ENCODE measurements at places on chromosomes 3 and 15.

DNA sequence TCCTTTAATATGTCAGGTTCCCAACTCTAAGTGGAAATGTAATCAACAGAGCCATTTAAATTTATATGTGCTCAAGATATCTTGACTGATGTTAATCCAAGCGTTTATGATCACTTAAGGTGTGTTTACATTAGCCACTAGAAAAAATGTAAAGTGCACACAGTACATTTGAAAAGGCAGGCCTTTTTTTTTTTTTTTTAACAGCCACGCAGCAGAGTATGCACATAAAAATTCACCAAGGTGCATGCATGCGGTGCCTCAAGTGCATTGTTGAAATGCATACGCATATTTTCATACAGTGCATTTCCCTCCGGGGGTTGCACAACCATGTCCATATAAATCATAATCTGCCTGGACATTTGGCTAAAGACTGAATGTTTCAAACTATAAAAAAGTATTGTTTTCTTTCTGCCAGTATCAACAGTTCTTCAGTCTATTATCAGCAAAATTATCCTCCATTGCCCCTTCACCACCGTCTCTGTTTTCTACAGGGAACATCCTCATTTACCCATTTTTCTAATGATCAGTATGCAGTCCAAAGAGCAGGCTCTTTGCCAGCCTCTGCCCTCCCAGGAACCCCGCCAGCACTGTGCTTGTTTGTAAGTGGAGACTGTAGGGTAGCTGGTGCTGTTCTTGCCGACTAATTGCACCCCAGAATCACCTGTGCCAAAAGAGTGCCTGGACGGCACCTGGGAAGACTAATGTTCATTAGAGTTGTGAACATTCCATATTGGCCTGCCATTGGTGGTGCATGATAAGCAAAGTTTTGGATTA, 611.2 kb upstream of the CFAP20DC start:
- DNase-seq = no peak

- DNase-seq = no peak
Measured at GRCh38 chr3:100871306-100871705, 121.9 kb downstream of the ABI3BP start.

DNA sequence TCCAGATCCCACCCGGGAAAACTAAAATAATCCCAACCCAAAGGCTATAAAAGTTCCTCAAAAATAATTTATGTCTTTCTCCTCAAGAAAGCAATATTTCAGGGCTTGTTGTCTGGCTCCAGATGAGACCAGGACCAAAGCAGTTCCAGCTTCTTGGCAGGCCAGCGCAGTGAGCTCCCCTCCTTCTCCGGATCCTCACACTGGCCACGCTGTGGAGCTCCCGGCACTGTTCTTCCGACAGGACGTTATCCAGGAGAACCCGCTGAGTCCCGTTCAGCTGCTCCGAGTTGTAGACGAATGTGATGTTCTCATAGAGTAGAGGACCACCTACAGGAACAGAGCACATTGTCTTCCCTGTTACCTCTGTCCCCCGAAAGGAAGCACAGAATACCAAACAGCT, 146.3 kb downstream of the P3H2 start:
- DNase-seq = no peak

DNA sequence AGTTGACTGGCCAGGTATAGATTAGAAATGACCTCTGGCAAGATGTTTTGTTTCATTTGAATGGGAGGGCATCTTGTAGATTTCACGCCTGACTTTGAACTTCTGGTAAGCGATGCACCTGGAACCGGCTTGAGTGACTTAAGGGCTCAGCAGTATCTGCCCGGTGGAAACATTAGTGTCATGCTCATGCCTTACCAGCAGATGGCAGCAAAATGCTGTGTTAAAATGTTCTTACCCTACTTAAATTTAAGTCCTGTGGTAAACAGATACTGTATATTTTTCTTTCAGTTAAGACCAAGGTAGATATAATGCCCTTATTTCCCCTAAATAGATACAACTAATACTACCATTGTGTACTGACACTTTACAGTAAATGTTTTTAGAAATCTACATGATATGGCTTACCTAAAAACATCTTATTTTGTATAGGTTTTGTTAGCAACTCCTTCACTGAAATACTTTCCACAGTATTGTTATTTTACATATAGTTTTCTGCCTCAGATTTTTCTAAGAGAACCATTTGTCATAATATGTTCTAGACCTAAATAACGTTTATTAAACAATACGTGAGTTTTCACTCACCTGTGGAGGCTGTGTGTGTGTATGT, 25.5 kb downstream of the ASB7 start:
- peak; percentile 68 for DNase-seq

DNA sequence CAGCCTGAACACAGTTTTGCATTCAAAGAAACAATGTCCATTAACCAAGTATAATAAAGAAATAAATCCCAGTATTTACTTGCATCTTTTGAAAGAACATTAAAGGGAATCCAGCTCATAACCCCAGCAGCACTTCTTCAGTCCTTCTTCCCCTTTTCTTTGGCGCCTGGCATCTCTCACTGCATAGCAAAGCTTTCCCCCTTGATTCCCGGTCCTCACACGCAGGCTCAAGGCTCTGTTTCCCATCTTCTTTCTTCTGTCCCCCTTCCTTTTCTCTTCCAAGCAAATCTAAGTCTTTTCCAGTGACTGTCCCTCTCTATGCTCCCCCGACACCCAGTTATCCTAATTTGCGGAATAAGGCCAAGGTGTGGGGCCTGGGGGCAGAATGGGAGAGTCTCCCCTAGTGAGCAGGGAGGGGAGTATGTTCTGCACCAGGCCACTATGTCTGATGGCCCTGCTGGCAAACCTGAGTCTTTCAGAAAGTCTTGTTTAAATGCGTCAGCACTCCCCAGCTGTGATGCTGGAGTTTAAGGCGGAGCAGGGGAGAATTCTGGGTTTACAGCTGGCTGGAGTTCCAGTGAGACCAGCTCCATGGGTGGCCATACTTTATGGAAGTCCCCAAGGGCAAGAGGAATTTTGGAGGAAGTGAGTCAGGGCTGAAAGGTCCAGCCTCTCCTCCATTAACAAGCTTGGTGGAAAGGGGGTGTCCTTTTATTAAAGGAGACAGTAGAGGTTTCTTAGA, 42.1 kb downstream of the GOLGA6A start:
- no peak for DNase-seq

DNA sequence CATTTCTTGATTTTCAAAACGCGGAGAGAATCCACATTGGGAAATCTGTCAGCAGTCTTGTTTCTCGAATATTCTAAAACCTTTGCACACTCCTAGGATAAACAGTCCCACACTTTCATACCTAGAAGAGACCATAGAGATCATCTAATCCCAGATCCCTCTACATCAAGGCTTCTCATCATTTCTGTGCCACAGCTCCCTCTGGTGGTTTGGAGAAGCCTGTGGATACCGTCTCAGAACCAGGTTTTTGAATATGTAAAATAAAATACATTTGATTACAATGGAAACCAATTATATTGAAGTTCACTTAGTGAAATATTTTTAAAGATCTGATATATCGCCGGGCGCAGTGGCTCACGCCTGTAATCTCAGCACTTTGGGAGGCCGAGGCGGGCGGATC, 211.9 kb upstream of the GOLGA6L4 start:
- DNase-seq = peak; percentile 43

- no peak for DNase-seq
Measured at GRCh38 chr3:37680401-37680800, 181.3 kb upstream of the CTDSPL start.

DNA sequence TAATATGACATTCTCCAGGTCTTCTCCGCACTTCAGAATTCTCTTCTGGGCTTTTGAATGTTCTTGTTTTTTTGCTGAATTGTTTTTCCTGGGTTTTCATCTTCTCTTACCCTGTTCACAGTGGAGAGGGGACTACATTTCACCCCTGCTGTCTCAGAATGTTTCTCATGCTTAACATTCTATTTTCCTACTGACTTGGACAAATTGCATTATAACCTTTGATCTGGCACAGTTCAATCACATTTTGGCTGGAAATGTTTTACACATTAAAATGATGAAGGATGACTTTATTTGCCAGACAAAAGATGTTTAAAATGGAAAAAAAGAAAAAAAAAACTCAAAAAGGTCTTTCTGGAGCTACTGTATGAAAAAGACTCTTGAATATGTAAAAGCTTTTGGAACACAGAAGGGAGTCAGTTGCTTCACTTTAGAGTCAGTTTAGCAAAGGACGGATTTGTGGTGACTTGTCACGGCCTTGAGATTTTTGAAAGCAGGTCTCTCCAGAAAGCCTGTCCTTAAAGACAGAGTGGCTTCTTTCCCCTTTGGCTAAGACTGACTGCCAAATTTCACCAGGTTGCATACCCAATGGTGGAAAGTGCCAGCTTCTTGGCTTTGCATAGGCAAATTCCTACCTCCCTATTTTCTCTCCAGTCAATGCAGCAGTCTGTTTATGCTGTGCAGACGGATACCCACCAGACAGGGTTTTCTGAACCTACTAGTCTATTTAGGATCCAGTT, 401.0 kb upstream of the TBL1XR1 start:
- DNase-seq = no peak

DNA sequence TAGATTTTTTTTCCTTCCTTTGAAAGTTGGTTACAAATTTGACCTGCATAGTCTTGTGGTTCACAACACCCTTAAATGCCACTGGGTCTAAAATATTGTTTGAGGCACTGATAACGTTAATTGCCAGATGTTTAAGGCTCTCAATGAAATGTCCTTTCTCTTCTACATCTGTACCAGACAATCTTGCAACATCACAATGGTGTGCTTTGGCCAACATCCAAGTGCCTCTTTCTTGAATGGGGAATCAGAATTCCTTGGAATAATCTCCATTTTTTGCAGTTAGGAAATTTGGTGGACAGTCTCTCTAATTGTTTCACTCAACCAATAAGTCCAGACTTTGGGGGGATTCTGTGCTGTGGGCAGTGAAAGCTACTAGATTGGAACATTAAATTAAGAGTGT, 26.0 kb upstream of the PEX5L start:
- DNase-seq = no peak

- no peak for DNase-seq
Measured at GRCh38 chr3:30524357-30525040, 81.9 kb upstream of the TGFBR2 start.

GRCh38 chr3:48695393-48695753, 9.7 kb upstream of the NCKIPSD start:
- no peak for DNase-seq

DNA sequence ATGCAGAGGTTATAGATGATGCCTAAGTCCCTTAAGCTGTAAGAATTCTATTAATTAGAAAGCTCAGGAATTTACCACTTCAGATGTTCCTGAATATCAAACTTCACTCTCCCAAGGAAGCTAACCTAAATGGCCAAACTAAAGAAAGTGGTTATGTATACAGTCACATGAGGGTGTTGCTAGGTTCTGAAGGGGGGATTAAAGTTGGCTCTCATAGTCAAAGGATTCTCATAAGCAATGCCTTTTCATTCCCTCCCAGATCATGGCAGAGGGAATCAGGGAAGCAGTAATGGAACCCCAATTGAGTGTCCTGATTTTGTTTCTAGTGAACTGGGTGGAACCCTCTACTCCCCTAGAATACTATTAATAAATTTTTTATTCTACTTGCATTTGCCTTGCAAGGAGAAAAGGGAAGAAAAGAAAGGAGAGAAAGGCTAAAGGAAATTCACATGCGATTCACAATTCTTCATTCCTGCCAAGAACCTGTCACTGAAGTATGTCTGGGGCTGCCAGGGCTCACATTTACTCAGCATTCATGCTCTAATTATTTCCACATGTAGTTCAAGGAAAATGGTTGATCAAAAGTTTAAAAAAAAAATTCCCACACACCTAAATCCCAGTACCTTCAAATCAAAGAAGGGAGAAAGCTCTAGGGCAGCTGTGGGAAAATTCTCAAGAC, 25.1 kb downstream of the FSTL1 start:
- DNase-seq = no peak

DNA sequence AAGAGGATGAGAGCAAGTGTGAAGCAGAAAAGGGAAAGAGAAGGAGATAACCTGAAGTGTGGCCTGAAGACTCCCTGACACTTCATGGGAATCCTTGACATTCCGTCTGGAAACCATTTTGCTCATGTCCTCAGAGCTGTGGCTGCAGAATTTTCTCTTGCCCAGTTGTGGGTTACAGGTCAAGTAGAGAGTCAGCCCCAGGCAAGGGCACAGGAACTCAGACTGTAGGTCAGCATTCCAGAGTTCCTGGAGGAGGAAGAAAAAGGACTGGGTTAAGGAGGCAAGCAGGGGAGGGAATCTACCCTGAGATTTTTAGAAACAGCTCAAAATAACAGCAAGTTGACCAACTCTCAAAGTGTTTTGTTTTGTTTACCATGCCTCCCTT, 4.1 kb upstream of the THSD4 start:
- DNase-seq = no peak

GRCh38 chr3:10824468-10824867, 8.4 kb downstream of the SLC6A11 start:
- no peak for DNase-seq

DNA sequence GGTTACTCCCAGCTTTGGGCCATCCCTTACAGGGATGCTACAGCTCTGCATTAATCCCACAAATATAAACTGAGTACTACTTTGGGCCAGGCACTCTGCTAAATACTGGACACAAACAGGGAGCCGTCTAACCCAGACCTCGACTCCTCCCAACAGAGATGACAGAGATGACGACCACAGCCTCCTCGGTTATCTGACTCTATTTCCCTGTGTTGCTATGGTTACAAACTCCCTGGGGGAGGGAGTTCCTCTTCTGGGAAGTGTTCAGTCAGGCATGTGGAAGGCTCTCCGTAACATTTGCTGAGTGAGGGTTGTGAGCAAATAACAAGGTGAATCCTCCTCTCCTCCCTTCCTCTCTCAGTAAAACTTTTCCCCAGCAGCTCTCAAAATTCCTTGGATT, 6.7 kb upstream of the CMTM7 start:
- no peak for DNase-seq

- no peak for DNase-seq
Measured at GRCh38 chr3:129973853-129974563, 512 bp upstream of the TRH start.

GRCh38 chr3:195040773-195041520, 230.0 kb downstream of the XXYLT1 start:
- DNase-seq = no peak

DNA sequence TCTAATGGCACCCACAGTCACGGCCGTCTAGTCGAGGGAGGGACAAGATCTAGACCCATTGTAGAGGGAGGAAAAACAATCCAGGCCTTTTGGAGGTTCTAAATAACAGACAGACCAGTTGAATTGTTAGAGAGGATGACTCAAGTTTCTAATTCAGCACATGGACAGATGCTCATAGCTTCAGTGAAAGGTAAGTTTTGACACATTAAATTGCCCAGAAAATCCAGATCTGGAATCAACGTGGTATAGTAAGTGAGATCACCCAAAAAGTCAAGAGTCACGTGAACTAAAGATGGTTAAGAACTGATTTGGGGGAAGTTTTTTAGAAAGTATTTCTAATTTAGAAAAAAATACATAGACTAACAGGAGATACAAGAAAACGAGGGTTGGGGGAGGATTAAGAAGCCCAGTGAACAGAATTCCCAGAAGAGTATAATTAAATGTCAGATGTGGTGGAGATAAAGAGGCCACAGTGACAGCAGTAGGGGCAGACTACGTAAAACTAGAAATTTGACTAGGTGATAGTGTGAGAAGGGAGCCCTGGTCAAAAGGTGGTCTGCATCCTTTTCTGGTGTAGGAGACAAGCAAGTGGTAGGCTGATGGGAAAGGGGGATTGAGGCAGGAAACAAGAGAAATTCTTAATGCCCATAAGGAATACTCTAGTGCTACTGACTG, 47.1 kb downstream of the CAPN7 start:
- no peak for DNase-seq

GRCh38 chr15:34336991-34337556, 507 bp downstream of the SLC12A6 start:
- no peak for DNase-seq
